Ecto neural progenitor cell (in vitro differentiated cells): ENCODE measurements at places on chromosomes 5 and 9.

GRCh38 chr9:33220681-33221567 is 19.0 kb upstream of the SPINK4 start:
- DNase-seq = no peak

DNA sequence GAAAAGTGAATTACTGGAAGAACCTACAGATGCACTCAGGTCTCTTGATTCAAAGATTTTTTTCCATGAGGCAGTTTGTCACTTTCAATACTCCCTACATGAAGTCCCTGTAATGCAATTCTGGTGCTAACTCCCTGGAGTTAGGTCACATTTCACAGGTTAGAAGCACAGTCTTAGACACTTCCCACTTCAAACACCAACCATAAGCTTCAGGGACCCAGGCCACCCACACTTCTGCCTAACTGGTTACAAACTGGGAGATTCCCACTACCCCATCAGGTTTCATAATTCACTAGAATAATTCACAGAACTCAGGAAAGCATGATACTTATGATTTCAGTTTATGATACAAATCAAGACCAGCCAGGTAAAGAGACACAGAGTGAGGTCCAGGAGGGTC is 29.0 kb upstream of the FOXI1 start:
- no peak for DNase-seq

- DNase-seq = no peak
Observed at GRCh38 chr5:6805841-6806240, 92.6 kb downstream of the TENT4A start.

DNA sequence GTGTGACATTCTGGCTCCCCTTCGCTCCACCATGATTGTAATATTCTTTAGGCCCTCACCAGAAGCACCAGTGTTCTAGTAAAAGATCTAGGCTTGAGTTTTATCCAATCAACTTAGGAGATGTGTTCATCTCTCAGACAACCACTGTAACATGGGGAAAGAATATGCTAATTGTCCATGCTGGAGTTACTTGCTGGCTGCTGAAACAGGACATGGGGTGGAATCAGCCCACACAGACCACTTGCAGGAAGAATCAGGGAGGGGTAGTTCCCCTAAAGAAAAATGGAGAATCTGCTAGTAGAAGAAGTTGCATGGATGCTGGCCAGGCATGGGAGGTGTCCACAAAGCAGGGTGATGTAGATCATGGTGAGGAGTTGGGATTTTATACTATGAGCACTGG is 86.2 kb downstream of the FEM1C start:
- DNase-seq = no peak

DNA sequence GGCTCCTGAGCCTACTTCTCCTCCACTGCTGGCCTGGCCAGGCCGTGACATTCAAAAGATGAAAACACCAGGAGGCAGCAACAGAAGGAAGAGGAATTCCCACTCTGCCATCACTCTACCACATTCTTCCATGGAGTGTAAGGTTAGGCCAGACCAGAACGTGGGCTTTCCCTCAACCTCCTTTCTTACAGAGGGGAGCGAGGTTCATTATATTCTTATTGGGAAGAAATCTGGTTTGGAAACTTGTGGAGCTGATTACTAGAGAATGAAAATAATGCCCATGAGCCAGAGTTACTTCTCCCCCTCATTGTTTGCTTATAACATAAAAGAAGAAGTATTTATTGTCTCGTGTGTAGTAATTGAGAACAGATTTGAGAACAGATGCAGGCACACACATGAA is 136.3 kb upstream of the BASP1 start:
- no peak for DNase-seq

DNA sequence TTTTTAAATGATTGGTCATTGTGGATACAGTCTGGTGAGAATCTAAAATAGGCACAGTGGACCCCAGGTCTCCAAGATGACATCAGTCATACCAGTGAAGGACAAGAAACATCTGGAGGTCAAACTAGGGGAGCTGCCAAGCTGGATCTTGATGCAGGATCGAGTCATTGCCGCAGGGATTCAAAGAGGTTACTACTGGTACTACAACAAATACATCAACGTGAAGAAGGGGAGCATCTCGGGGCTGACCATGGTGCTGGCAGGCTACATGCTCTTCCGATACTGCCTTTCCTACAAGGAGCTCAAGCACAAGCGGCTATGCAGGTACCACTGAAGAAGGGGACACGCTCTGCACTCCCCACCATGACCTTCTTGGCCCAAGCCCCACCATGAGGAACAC is 20.9 kb downstream of the FOXB2 start:
- no peak for DNase-seq

DNA sequence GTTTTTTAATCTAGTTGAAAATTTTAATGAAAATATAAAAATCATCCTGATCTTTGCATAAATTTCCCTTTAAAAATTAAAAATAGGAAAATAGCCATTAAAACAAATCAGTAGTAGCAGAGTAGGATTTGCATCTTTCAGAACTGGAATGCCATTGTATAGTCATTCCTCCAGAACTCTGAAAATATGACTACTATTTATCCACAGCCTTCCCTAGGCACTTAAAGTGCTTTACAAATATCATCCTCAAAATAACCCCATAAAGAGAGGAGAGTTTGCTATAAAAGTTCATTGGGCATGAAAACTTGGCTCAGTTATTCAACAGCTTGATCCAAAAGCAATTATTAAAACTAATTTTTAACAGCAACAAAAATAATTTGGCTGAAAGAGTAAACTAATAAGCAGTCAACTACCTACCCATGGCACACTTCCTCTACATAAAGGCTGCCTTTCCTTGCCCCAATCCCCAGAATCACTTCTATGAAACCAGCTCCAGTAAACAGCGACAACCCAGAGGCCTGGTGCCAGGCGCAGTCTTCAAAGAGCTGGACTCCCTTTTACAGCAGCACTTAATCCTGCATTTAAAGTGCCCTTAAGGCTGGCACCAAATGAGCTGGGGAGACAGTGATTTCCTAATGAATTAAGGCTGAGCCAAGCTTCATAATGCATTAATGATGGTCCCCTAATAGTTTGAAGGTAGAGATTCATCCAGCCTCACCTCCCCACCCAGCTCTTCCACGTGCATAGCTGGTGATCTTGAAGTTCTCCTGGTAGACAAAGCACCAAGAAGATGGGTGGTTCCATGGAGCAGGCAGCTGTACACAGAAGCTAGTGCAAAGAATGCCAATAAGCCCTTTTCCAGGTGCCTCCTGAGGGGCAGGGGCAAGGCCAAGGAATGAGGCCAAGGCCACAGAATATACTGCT is 36.1 kb downstream of the LHFPL2 start:
- no peak for DNase-seq

- DNase-seq = no peak
Observed at GRCh38 chr9:77981332-77981731, 50.3 kb downstream of the GNAQ start.

DNA sequence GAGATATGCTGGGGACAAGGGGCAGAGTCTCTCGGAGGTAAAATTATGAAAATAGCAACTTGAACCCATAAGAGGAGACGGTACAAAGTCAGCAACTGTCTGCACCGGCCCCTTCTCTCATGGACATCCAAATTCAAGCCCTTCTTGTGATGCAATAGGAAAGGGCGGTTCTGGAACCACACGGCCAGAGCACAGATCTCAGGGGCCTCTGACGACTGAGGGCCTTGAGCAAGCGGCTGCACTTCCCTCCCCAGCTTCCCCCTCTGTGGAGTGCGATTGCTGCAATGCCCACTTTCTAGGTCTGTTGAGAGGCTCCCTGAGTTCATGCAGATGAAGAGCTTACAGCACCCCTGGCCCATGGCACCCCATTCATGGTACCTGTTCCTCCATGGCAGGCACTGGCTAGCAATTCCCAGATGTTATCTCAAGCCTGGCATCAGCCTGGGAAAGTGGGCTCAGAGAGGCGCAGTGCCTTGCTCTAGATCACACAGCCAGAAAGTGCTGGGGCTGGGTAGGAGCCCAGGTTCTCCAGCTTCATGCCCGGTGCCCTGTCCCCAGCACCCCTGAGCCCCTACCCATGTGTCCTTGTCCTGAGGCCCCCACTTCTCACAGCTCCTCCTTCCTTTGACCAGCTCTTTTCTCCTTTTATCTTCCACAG is 17.7 kb upstream of the CPLX2 start:
- no peak for DNase-seq

- DNase-seq = peak; percentile 58
Observed at GRCh38 chr5:102670224-102670836, 84.8 kb upstream of the PAM start.

DNA sequence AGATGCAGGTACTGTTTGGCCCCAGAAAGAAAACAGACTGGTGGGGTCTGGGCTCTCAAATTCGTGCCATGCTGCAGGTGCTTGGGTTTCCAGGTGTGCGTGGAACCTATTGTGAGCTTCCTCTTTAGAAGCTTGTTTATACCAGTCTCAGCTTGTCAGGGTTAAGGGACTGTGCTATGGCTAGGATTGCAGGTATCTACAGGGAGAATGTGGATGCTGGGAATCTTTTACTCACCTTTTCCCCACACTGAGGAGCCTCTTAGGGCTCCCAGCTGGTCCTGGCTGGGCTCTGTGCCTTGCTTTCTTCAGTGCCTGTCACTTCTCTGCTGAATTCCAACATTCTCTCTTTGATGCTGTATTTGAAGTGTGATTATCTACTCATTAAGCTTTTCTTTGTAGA is 111.8 kb downstream of the WDR70 start:
- DNase-seq = no peak

- DNase-seq = no peak
Observed at GRCh38 chr5:122727112-122727541, 47.8 kb upstream of the SNX2 start.

- DNase-seq = no peak
Observed at GRCh38 chr5:78007233-78007632, 231.1 kb upstream of the TBCA start.

GRCh38 chr9:95268681-95269080 is 48.8 kb downstream of the FANCC start:
- DNase-seq = no peak

DNA sequence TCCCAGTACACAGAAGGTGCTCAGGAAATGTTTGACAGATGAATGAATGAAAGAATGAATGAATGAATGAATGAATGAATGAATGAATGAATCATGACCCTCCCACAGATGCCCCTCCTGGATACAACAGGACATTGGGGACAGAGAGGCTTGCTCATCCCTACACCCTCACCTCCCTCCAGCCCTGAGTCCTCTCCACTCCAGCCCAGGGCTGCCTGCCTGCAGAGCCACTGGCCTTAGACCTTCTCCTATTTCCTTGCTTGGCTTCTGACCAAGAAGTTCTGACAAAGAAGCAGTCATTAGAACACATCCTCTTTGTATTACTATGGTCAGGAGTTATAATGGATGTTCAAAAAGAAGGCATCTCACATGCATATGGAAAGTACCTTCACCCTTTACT is 240.7 kb upstream of the DAPK1 start:
- no peak for DNase-seq

- no peak for DNase-seq
Observed at GRCh38 chr5:112885001-112885400, 23.9 kb downstream of the SRP19 start.

- DNase-seq = no peak
Observed at GRCh38 chr5:115749016-115749415, 67.4 kb downstream of the CDO1 start.

DNA sequence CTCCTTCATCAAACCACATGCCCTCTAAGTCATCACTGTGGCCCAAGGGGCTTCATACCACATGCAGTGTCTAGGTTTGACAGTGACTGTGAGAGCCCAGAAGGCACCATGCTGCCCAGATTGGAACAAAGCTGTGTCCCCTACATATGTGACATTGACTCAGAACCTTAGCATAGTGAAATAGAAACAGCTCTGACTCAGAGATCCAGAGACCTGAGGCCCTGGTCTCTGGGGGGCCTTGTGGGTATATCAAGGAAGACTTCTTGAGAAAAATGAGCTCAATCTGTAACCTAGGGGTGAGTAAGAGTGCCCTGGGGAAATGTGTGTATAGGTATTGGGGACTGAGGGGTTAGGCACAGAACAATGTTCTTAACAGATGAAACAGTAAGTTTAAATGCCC is 7.1 kb upstream of the ENTREP1 start:
- no peak for DNase-seq

DNA sequence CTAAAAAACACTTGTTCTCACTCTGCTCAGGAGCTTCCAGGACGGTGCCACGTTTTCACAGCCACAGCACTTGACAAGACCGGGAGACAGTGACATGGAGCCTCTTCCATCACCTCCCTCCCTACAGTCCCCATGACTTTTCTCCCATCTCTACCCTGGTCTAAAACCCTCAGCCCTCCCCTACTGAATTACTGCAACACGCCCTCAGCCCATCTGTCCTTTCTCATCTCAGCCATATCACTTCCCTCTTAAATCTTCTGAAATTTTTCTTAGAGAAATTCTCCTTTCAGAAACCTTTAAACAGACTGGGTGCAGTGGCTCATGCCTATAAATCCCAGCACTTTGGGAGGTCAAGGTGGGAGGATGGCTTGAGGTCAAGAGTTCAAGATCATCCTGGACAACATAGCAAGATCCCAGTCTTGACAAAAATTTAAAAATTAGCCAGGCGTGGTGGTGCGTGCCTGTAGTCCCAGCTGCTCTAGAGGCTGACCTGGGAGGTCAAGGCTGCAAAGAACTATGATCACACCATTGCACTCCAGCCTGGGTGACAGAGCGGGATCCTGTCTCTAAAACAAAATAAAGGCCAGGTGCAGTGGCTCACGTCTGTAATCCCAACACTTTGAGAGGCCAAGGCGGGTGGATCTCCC is 125.8 kb downstream of the MYO10 start:
- no peak for DNase-seq

DNA sequence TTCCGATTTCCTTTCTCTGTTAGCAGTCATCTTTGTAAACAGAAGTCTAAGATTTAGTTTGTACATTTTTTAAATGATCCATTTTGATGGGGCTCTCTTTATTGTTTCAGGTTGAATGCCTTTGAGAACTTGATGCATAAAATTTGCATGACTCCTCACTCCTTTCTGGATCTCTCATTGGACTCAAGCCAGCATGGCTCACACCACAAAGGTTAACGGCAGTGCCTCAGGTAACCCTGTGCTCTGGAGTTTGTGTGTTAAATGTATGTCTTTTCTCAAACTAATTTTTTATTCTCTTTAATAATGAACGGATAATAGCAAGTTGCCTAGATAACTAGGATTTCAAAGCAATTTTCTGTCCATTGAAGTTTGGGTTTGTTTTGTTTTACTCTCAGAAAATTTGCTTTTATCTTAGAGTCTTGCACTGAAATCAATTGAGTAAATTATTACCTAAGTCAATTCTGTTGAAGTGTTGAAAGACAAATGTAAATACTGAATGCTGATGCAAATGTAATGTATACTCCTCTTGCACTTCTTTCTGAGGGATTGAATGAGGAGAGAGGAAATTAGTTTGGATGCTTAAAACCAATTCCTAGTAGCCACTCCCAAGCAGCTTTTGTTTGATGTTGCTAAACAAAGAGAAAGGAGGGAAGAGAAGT is 164.6 kb upstream of the DMRT1 start:
- DNase-seq = no peak

GRCh38 chr9:84379740-84380139 is 39.2 kb upstream of the SLC28A3 start:
- DNase-seq = no peak

- no peak for DNase-seq
Observed at GRCh38 chr5:154830219-154830595, 20.2 kb downstream of the FAXDC2 start.

- DNase-seq = no peak
Observed at GRCh38 chr9:94851892-94852291, 125.4 kb downstream of the AOPEP start.
